ENCODE measurements at places on chromosomes 16 and 17.
A peak's percentile ranks its signal among the peaks of the same experiment; 100 is the strongest.

- peak; percentile 52 for DNase-seq
Measured at GRCh38 chr16:8660841-8661301, 13.5 kb upstream of the ABAT start.

- DNase-seq, result no peak
Measured at GRCh38 chr17:60163108-60163784, 13.5 kb downstream of the CA4 start.

GRCh38 chr17:77140878-77141767 is at the start of gene SEC14L1:
TSS of gene SEC14L1 (plus strand) at chr17:77140969. CDS start at chr17:77143597, 2,628 bp downstream.
- no peak for DNase-seq

DNA sequence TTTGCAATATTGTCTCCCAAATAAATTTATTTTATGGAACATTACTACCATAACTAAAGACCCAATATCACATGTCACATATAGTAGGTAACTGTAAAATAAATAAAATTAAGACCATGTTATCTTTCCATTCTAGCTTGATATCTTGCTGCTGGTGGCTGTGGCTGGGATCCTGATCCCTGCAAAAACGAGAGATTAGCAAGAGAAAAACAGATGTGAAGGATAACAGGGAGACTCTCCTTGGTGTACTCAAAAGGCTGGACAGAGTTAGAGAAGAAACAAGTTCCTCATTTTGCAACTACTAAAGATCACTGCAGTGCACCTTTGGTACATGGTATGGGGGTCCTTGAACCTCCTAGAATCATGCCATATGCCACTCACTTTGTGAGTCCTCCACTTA is 49.7 kb downstream of the ARHGAP27 start:
- no peak for DNase-seq

- DNase-seq, result peak; percentile 80
Measured at GRCh38 chr17:79777894-79778503, at the start of gene CBX2. TSS of gene CBX2 (plus strand) at chr17:79778148. CDS start at chr17:79778236, 88 bp downstream.

DNA sequence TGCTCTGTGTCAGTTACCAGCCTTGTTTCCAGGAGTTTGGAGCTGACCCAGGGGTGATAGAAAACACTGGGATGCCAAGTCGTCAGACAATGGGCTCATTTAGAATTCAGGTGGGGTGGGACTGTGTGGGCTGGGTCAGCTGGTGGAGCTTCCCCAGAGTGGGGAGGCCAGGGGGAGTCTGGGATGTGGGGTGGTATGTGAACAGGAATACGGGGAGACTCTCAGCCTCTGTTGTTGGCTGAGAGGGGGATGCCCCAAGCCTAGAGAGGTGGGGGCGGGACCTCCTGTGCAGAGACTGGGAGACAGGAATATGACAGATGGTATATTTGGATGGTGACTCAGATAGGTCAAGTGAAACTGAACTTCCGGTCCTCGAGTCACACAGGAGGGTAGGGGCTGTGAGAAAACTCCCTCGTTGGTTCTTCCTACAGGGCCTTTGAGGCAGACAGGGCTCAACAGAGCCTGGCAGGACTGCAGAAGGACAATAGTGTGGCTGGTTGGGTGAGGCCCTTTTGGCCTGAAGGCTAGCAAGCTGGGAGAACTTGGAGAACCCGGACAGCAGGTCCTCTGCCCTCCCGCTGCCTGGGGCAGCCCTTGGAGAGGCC is 23.7 kb downstream of the CDH1 start:
- peak; percentile 36 for DNase-seq

GRCh38 chr16:9251026-9251425 is 159.6 kb downstream of the HAPSTR1 start:
- no peak for DNase-seq

DNA sequence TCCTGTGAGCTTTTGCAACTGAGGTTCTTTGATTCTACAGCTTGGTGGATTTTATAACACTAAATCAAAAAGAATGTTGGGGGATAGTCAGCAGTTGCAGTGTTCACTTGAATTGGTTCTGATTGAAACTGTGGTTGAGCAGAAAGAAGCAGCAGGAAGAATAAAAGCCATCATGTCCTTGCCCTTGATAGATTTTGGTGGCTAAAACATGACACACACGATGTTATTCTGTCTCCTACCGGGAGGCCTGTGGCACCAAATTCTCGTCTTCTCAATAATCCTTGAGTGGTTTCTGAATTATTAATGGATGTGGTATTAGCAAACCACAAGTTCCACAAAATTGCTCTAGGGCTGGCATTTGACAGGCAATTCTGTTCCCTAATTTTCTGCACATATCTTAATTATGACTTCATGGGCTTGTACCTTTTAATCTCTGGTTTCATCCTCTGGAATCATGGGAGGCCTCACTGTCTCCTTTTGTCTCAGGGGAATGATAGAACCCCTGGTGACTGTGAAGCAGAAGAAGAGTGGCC is 338.2 kb downstream of the SNX29 start:
- DNase-seq, result peak; percentile 39

GRCh38 chr16:80459331-80459777 is 81.4 kb upstream of the DYNLRB2 start:
- peak; percentile 78 for DNase-seq

- no peak for DNase-seq
Measured at GRCh38 chr17:17018612-17019429, 23.4 kb upstream of the MPRIP start.

DNA sequence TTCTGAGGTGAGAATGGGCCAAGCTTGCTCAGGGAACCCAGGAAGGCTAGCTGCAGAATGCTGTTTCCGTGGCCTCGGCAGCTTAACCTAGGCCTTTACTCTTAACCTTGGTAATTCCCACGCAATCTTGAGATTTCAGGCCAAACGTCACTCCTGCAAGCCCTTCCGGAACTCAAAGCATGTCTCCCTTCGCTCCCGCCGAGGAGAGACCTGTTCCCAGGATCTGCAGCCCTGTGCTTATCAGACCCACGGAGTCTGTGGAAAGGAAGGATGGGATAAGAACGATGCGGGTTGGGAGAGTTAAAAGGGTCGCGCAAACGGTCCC is 524 bp upstream of the ZFP3 start:
- no peak for DNase-seq

- no peak for DNase-seq
Measured at GRCh38 chr16:11051879-11052808, 107.8 kb downstream of the CLEC16A start.

DNA sequence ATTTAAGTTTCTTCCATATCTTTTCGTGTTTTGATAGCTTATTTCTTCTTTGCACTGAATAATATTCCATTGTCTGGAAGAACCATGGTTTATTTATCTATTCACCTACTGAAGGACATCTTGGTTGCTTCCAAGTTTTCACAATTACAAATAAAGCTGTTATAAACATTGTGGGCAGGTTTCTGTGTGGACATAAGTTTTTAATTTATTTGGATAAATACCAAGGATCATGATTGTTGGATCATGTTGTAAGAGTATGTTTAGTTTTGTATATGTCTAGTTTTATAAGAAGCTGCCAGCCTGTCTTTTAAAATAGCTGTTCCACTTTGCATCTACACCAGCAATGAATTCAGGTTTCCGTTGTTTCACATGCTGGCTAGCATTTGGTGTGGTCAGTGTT is 339.4 kb downstream of the CDH11 start:
- no peak for DNase-seq

DNA sequence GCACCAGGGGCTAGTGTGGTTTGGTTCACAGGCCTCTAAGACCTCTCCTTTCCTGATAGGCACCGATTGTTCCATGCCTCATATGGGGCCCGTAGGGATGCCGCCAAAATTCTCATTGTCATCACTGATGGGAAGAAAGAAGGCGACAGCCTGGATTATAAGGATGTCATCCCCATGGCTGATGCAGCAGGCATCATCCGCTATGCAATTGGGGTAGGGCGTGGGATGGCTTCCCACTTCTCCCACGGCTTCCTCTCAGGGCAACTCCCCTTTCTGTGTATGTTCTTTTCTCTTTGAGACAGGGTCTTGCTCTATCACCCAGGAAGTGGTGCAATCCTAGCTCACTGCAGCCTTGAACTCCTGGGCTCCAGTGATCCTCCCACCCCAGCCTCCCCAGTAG is 5.3 kb downstream of the ITGAX start:
- DNase-seq, result no peak

DNA sequence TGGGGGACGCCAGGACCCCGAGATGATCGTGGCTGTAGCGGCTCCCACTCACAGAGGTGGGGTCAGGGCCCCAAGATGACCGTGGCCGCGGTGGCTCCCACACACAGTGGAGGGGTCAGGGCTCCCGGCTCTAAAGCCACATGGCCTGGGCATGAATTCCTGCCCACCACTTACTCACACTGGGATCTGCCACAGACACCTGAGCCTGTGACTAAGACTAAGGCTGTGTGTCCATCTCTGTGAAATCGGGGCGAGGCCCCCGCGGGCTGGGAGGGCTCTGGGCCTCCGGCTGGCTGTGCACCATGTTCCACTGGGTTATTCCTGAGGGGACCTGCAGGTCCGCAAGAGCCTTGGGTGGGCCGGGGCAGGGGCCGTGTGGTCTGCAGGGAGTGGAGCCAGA is 18.5 kb downstream of the ZFPM1 start:
- DNase-seq, result no peak

DNA sequence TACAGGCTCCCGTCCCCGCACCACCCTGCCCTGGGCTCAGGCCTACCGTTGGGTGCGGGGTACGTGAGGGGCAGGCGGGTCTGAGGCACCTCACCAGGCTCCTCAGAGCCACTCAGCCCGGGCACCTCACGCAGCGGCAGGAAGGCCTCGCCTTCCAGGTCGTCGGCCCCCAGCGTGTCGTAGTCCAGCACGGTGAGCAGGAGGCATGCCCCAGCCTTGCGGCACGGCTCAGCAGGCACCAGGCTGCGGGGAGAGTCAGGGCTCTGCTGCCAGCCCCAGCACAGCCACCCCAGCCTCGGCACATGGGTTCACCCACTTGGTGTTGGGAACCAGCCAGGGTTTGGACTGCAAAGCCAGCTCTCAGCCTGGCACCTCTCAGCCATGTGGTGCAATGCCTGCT is 15.5 kb downstream of the UNC13D start:
- DNase-seq, result no peak

GRCh38 chr17:48051706-48052486 is 3.7 kb downstream of the NFE2L1 start:
- DNase-seq, result peak; percentile 73

DNA sequence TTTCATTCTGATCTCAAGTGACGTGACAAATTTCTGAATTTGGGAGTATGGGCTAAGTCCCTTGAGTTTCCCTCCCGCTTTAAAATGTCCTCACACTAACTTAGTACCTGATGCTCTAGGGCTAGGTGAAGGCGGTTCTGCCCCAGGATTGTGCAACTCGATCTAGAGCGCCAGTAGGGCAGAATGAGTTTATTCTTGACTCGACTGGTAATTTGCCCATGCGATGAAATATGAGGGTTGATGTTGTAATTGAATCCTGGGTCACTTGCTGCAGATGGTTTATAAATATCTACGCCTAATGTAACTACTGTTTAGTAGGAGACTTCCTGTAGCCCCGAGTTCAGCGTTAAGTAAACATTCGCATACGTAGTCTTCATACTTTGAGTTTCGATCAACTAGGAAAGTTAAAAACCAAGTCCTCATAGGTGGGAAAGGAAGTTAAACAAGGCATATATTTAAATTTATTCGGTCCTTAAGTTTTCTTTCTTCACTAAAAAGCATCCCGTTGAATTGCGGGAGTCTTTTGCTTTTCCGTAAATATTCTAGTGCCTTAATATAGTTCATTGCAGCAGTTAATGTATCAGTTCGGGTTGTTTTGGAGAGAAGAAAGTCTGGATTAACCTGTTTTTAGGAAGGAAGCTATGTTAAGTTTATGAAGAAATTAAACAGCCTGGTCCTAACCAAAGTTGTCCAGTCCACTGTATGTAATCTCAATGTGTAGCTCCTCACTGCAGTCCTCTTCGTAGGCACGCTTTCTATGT is 1.6 kb downstream of the CTCF start:
- peak; percentile 45 for DNase-seq

DNA sequence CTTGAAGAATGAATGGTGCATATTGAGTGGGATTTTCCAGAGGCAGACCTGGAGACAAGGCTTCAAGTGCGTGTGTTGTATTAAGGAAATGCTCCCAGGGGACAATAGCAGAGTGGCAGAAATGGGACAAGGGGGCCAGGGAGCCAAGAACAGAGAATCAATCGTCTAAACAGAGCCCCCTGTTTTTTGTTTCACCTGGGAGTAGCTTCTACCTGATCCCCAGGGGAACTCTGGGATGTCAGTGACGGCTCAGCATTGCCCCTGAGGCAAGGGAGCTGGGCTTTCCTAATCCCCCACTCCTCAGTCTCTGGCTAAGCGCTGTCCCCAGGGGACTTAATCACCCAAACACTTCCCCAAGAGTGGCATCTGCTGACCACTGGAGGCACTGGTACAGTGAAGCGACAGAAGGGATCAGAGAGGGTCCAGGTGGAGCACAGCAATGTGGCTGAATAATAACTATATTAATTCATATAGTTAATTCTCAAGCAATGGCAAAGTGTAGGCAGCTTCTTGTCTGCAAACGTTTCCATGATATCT is 35.7 kb upstream of the C16orf78 start:
- no peak for DNase-seq

- DNase-seq, result no peak
Measured at GRCh38 chr17:28788100-28788499, 44.3 kb downstream of the TRAF4 start.

GRCh38 chr17:34413443-34414119 is 50.5 kb upstream of the CCL1 start:
- DNase-seq, result no peak

GRCh38 chr16:30601966-30602365 is 8.2 kb downstream of the ZNF689 start:
- DNase-seq, result no peak

DNA sequence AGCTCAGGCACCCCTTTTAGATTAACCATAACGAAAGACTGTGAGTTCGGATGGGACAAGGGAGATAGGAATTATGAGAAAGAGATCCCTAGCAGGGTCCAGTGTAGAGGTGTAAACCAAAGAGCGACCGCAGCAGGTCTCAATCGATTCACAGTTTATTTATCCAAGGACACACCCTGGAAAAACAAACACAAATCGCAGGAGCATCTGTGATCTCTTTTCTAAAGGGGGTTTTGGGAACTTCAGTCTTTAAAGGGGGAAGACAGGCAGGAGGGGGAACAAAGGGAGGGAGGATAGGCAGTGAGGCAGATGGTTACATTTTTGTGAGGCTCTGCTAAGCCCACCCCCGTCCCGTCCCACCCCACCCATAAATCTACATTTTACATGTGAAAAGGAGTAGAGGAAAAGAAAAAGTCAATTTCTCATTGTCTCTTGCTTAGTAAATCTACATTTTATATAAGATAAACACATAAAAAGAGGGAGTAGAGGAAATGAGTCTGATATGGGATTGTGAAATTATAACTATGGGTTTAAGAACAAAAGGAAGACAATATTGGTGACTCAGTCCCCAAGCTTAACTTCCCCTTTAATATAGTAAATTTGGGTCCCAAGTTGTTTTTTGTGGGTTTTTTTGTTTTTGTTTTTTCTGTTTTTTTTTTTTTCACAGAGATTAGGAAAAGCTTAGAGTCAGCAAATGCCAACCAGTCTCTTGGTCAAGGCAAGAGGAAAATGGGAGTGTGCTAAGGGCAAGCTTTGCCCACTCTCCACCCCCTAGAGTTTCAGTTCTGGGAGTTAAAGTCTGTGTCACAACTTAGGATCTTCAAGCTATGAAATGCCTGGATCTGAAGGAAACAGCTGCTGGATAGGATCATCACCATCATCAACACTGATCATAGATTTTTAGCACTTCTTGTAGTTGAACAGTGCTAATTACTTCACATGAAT is 160.9 kb upstream of the CDH5 start:
- DNase-seq, result peak; percentile 31

All from fibroblast of skin of abdomen (primary cell).